ENCODE measurements at places on chromosomes 3 and 15. TPM values are rescaled to one million over a fixed set of nuclear protein-coding genes. Genes with fewer than 3 reads are reported as not detected.

BOC gene
- 7.6 TPM for total RNA-seq

SEC22C gene
- total RNA-seq, result 50.2 TPM

VEPH1 gene
- 14.8 TPM for total RNA-seq

MORF4L1 gene
- total RNA-seq, result 256 TPM

ITPKA gene
- total RNA-seq, result 5.4 TPM

C3orf70 gene
- 0.49 TPM for total RNA-seq

CSNK1G1 gene
- total RNA-seq, result 15.2 TPM

CNTN6 gene
- total RNA-seq, result 11.8 TPM

TM4SF1 gene
- total RNA-seq, result 140 TPM

All from mesangial cell (primary cell).